ENCODE measurements at places on chromosomes 4 and X. TPM values are rescaled to one million over a fixed set of nuclear protein-coding genes. Genes with fewer than 3 reads are reported as not detected.

GRCh38 chrX:17788439-17788838, 51.1 kb downstream of the SCML1 start:
- peak; percentile 47 for DNase-seq

GRCh38 chr4:4524364-4524763, 17.5 kb downstream of the STX18 start:
- DNase-seq, result no peak

GRCh38 chrX:109813236-109813635, 80.2 kb upstream of the ACSL4 start:
- no peak for DNase-seq

DNA sequence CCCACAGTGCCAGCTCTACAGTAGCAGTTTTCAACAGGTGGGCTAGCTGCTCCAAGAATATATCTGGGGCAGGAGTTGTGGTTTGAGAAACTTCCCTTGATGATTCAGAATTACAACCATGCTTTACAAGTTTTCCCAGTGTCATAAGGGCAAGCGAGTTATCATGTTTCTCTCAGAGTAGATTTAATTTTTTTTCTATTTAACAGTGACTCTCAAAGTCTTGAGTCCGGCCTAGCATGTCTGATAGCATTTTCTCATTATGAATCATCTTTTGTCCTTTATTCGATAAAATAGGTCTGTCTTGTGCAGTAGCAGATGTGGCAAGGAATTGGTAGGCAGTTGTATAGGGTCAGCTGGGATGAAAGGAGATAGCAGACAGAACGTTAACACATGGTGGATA, 62.2 kb upstream of the SPANXD start:
- no peak for DNase-seq

MAGEB1 gene
- total RNA-seq, result not detected

Data from uterus (tissue), 4 donors.